ENCODE measurements at places on chromosomes 4 and X. TPM values are rescaled to one million over a fixed set of nuclear protein-coding genes. Genes with fewer than 3 reads are reported as not detected.

CYBB gene
- polyA plus RNA-seq = 14.6 TPM

MAGEC2 gene
- not detected for polyA plus RNA-seq

DTHD1 gene
- 0.04 TPM for polyA plus RNA-seq

PLP1 gene
- 20.9 TPM for polyA plus RNA-seq

DCAF4L1 gene
- polyA plus RNA-seq = 0.06 TPM

GK2 gene
- polyA plus RNA-seq = not detected

TGIF2LX gene
- not detected for polyA plus RNA-seq

- no peak for DNase-seq
Observed at GRCh38 chr4:30956916-30957315, 236.7 kb downstream of the PCDH7 start.

DNA sequence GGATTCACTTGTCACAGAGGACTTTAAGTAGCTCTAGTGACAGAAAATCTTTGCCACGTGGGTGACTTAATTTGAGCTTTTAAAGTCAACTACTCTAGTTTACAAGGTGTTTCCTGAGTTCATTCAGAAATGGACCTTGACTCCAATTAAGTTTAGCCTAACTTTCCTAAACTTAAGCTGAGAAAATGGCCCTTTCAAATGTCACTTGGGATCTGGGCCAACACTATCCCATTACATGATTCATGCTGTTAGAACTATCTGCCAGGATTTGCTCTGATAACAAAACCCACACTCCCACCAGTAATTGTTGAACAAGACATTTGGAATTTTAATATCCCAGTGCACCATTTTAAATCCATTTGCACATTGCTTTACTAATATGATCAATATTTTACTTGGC, 40.8 kb downstream of the C4orf46 start:
- DNase-seq = no peak

DNA sequence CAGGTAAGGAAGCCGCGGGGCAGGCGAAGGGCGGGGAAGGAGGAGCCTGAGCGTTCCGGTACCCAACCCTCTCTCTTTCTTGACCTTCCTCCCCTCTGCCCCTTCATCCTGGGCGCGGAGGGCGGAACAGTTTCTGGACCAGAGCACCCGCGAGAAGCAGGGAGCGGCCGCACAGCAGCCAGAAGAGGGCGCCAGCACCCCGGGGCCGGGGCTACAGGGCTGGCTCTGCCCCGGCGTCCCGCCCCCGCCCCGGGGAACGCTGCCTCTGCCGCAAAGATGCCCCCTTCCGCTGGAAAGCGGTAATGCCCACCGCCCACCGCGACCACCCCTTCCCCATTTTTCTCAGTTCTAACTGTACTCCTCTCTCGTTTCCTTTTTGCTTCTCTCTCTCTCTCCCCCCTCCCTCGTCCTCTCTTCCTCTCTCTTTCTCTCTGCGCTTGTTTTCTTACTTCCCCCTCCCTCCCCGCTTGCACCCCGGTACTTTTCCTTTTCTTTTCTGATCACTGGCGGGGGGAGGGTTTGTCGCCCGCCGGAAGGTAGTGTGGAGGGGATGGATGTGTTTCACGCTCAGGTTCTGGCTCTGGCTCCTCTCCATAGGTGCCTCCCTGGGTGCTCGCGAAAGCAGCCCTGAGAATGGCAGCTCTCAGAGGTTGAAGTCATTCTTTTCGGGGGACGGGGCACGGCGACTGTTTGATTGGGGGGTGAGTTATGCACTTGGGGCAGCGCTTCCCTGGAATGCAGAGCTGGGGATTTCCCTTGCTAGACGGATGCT, 13.1 kb upstream of the PRDM8 start:
- no peak for DNase-seq

DNA sequence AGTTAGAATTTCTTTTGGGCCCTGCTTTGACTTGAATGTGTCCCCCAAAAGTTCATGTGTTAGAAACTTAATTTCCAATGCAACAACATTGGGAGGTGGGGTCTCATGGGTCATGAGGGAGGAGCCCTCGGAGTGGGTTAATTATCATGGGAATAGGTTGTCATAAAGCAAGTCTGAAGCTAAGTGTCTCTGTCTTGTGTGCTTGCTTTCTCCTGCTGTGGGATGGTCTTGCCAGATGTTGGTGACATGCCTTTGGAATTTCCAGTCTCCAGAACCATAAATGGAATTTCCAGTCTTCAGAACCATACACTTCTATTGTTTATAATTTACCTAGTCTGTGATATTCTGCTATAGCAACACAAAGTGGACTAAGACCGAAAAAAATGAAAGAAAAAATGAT, 71.6 kb downstream of the RASL11B start:
- DNase-seq = no peak

DNA sequence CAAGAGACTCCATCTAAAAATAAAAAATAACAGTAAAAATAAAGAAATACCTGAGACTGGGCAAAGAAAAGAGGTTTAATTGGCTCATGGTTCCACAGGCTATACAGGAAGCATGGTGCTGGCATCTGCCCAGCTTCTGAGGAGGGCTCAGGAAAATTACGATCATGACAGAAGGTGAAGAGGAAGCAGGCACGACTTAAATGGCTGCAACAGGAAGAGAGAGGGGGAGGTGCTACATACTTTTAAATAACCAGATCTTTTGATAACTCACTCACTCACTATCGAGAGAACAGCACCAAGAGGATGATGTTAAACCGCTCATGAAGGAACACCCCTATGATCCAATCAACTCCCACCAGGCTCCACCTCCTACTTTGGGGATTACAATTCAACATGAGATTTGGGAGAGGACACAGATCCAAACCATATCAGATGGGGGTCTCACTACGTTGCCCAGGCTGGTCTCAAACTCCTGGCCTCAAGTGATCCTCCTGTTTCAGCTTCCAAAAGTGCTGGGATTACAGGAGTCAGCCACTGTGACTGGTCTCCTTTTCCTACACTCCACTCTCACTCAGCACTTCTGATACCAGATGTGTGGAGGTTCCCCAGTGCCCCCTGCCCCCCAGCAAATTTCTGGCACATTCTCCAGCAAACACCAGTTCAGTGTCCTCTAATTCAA, 11.9 kb upstream of the ZNF157 start:
- DNase-seq = no peak
